Transverse colon (tissue), 4 donors: ENCODE measurements at places on chromosomes 3 and 15. TPM values are rescaled to one million over a fixed set of nuclear protein-coding genes. Genes with fewer than 3 reads are reported as not detected.

GRCh38 chr3:156668073-156668763 lies 6.2 kb upstream of the TIPARP start:
- no peak overlapping the region for H3K4me3 ChIP-seq
- peak; percentile 71 for DNase-seq
- no peaks in the 10 kb centered on the region for H3K27me3 ChIP-seq
- H3K27ac ChIP-seq = peak overlapping the region; percentile 15
- no peaks in the 10 kb centered on the region for H3K4me1 ChIP-seq

- H3K27me3 ChIP-seq = no peaks in the 10 kb centered on the region
- H3K4me3 ChIP-seq = no peak overlapping the region
- H3K27ac ChIP-seq = no peak overlapping the region
- no peak for DNase-seq
- no peaks in the 10 kb centered on the region for H3K4me1 ChIP-seq
These were observed 17.6 kb downstream of the ADAM10 start for GRCh38 chr15:58731756-58732535.

DNA sequence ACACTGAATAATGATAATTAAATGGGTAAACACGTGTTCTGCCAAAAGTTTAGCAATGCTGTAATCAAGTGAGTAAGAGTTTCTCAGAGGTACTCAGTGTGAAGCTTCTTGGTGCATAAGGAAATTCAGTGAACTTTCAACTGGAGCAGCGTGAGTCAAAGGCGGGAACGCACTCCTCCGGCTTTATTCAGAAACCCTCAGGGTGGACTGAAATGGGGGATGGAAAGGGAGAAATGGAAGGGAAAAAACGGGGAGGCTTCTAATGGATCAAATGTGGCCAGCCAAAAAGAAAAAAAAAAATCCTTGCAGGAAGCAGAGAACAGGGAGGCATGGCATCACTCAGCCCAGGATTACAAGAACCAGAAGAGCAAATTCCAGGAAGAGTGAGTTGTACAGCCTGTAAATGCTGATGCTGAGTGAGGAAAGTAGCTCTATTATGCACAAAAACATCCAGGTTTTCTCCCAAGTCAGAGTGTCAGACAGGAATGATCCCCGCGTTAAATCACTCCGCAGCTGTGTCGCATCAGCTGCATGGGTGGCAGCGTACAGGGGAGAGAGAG lies 85.3 kb downstream of the ASB7 start:
- H3K27ac ChIP-seq = peak overlapping the region; percentile 69
- no peaks in the 10 kb centered on the region for H3K27me3 ChIP-seq
- no peaks in the 10 kb centered on the region for H3K36me3 ChIP-seq
- peaks cover 9% of the 10 kb centered on the region for H3K4me1 ChIP-seq

Gene BTLA
- total RNA-seq = 0.82 TPM

Gene CD80
- total RNA-seq = not detected

DNA sequence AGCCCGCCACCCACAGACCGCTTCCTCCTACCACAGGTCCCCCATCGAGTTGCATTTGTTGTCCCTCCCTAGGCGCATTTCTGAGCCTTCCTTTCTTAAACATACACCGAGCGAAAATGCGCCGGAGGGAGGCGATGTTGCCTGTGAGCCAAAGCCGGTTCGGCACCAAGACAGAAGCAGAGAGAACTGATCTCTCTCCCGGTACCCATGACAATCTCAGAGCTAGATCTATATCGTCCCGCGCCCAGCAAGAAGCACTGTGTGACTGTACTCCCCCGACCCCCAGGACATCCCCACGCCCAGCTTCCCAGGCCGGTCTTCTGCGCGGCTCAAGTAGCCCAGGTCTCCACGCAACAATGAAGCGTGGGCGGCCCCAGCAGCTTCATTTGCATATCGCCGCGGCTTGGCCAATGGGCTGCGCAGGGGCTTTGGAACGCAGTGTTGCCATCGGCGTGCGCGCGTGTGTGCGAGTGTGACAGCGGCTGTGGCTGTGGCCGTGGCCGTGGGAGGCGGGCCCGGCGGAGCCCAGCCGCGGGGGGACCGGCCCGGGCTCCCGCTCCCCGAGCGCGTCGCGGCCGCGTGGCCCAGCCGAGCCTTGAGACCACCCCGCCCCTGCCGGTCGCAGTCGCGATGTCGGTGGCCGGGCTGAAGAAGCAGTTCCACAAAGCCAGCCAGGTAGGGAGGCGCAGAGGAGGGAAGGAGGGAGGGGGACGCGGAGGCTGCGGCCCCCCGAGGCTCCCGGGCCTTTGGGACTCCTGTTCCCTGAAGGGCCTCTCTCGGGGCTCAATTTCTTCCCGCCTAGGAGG lies at the start of gene SH3GL3:
Gene SH3GL3 (plus strand): TSS at position 438 of the 806 bp plus-strand sequence. CDS start 193 bp downstream, at position 631.
- DNase-seq = peak; percentile 49
- H3K36me3 ChIP-seq = no peaks in the 10 kb centered on the region

Gene DAZL
- not detected for total RNA-seq

GRCh38 chr15:94277485-94277884 lies 46.1 kb downstream of the MCTP2 start:
- no peak overlapping the region for H3K27ac ChIP-seq
- H3K4me3 ChIP-seq = no peak overlapping the region
- no peaks in the 10 kb centered on the region for H3K4me1 ChIP-seq

DNA sequence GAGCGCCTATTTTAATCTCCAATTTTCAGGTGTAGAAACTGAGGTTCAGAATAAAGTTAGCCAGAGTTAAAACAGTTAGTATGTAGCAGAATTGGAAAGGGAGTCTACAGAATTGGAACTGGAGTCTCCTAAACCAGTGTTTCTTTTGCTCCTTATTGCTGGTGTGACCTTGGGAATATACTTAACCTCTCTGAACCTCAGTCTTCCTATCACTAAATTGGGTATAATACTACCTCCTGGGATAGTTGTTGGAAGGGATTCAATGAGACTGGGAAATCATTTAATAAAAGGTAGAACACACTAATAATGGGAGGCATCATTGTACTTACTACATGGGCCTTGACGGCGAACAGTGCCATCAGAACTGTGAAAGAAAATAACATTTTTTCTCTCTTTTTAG lies 55.1 kb downstream of the LPP start:
- no peak for DNase-seq
- no peaks in the 10 kb centered on the region for H3K27me3 ChIP-seq
- no peak overlapping the region for H3K4me3 ChIP-seq
- peak overlapping the region; percentile 86 for H3K27ac ChIP-seq
- H3K4me1 ChIP-seq = peaks cover 50% of the 10 kb centered on the region

DNA sequence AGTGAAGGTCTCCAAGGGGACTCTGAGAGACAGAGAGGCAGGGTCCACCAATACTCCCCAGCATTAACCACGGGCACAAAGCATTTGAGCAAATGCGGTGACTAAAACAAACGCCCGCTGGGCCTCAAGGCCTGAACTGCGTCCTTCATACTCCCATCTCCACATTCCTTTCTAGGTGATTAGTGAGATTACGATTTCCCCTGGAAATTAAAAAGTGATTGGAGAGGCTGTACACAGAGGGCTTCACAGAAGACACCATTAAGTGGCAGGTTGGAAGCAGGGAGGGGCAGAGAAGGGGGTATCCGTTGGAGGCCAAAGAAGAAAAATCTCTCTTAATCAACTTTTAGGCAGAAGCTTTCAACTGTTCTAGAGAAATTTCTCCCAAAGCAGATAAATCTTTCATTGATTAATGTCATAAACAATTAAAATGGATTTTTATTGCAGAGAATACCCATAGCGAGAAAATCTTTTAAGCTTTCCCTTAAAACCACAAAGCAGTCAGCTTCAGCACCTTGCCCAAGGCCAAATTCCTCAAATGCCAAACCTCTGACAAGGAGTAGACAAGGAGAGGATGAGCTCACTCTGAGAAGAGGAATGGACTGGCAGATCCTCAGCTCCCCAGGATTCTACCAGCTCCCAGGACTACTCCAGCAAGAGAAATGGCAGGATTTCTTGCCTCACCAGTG lies 38.2 kb downstream of the MB21D2 start:
- H3K27me3 ChIP-seq = no peaks in the 10 kb centered on the region
- no peaks in the 10 kb centered on the region for H3K4me1 ChIP-seq
- no peak overlapping the region for H3K4me3 ChIP-seq
- DNase-seq = no peak
- no peak overlapping the region for H3K27ac ChIP-seq

DNA sequence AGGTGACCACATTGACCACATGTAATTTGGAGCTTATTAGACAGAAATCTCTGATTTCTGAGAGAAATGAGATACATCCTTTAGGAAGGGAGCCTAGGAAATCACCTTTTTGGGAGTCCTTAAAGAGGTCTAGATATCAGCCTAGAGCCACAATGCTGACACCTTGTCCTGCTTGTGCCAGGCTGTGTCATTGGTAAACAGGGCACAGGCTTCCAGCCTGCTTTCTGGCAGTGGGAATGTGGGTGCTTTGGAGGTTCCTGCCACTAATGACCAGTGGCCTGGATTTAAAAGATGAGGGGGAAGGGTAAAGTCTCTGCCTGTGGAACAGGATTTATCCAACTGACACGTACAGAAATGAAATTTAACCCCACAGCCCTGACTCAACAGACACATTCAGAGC lies 169.8 kb upstream of the KBTBD8 start:
- no peak overlapping the region for H3K27ac ChIP-seq
- H3K4me1 ChIP-seq = no peaks in the 10 kb centered on the region
- no peak for DNase-seq
- no peaks in the 10 kb centered on the region for H3K27me3 ChIP-seq

Gene ANO10
- 20.9 TPM for total RNA-seq

GRCh38 chr15:40942878-40943277 lies 10.4 kb upstream of the CHAC1 start:
- H3K36me3 ChIP-seq = no peaks in the 10 kb centered on the region
- H3K4me1 ChIP-seq = peaks cover 22% of the 10 kb centered on the region
- no peak overlapping the region for H3K4me3 ChIP-seq
- H3K27ac ChIP-seq = no peak overlapping the region

Gene TTLL13
- not detected for total RNA-seq

- no peaks in the 10 kb centered on the region for H3K27me3 ChIP-seq
- no peak overlapping the region for H3K27ac ChIP-seq
- DNase-seq = no peak
- no peaks in the 10 kb centered on the region for H3K36me3 ChIP-seq
- H3K4me1 ChIP-seq = no peaks in the 10 kb centered on the region
These were observed 37.1 kb downstream of the OXNAD1 start for GRCh38 chr3:16302082-16302631.

Gene SYNPR
- not detected for total RNA-seq

Gene TF
- total RNA-seq = 0.96 TPM

Gene PRSS50
- total RNA-seq = not detected

Gene KNG1
- total RNA-seq = not detected

DNA sequence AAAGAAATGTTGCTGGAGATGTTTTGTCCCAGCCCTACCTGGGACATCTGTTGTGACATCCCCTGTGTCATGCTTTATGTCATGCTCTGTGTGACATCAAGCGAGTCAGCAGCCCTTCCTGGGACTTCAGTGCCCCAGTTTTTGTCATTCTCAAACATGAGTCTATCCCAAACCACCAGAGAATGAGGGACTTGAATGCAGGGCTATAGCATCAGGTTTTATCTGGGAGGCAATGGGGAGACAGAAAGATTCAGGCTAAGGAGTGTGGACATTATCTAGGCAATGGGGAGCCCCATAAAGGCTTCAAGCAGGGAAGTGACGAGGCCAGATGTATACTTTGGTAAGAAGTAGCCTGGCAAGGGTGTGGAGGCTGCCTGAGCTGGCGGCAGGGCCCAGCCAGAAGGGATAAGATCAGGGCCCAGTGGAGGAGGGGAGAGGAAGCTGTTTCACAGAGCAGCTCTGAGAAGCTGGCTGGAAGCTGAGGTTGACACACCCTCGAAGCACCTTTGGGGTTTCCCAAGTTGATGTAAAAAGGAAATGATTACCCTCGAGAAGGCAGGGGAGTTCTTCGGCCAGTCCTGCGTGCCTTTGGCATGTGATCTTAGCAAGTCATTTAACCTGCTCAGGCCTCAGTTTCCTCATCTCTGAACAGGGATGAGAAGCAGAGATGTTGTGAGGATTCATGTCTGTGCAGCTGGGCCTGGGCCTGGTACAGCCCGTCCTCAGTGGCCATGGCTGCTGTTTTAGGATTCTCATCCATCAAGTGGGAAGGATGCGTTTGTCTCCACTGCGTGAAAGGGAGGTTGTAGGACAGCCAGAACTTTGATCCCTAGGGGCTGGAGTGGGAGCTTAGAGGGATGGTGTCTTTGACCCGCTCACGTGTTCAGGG lies 34.3 kb downstream of the IRAK2 start:
- DNase-seq = peak; percentile 72
- H3K36me3 ChIP-seq = no peaks in the 10 kb centered on the region
- H3K27ac ChIP-seq = peak overlapping the region; percentile 38
- peaks cover 48% of the 10 kb centered on the region for H3K4me1 ChIP-seq
- no peak overlapping the region for H3K4me3 ChIP-seq

Gene ARGFX
- not detected for total RNA-seq

DNA sequence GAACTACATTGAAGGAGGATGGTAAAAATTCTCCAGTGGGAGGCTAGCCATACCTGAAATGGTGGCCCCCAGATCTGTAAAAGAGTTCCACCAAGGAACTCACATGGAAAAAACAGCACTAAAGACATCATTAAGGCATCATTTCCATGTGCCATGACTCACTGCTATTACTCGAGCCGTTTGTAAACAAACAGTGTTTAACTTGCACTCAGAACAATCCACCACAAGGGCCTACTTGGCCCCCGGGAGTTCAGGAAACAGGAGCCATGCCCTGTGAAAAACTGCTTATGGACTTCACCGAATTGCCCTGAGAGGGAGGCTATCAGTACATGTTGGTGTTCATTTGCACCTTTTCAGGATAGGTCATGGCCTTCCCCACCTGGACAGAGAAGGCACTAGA lies 18.2 kb downstream of the CCR4 start:
- no peak overlapping the region for H3K4me3 ChIP-seq
- H3K4me1 ChIP-seq = peaks cover 11% of the 10 kb centered on the region
- no peaks in the 10 kb centered on the region for H3K27me3 ChIP-seq
- no peak overlapping the region for H3K27ac ChIP-seq
- no peaks in the 10 kb centered on the region for H3K36me3 ChIP-seq
